ENCODE measurements at places on chromosomes 3 and 15.

DNA sequence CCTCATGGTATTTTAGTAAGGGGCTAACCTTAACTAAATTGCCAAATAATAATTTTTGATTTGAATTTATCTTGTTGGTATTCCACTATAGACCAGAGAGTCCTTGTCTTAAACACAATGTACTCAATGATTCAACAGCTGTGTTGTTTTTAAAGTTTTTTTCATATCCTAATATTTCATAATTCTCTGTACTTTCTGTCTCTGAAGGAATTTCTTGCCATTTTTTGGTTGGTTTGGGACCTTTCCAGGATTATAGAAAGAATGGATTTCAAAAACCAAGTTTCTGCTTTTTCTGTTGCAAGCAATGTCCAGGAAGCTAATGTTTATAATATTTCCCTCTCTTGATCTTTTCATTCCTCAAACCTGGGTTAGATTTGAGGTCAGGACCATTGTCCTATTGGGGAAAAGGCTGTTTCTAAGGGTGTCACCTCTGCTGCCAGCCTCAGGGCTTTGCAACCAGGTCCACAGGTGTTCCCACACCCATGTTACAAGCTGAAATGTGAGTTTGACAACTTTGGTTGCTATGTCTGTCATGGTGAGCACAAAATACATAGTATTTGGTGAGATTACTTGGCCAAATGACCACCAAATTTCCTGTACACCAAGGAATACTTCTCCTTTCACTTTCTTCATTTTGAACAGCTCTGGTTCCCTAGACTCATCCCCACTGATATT lies 363.7 kb upstream of the RGMA start:
- no peak for DNase-seq

GRCh38 chr15:65663521-65663920 lies 41.8 kb downstream of the SLC24A1 start:
- no peak for DNase-seq

DNA sequence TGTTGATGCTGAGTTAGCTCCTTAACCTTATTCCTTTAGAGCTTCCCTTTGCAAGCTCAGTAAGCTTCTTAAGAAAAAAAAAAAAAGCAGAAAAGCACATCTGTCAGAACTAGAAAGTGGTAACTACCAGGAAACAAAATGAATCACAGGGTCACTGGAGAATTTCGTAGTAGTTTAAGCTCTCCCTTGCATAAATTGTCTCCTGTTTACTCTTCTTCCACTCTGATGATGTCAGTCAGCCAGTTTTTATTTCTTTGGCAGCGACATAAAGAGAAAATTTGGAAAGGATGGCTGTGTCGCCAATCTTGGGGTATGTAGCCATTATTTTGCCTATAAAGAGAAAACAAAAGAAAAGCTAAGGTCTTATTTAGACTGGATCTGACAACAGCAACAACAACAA lies 3.2 kb upstream of the GABRR3 start:
- no peak for DNase-seq

DNA sequence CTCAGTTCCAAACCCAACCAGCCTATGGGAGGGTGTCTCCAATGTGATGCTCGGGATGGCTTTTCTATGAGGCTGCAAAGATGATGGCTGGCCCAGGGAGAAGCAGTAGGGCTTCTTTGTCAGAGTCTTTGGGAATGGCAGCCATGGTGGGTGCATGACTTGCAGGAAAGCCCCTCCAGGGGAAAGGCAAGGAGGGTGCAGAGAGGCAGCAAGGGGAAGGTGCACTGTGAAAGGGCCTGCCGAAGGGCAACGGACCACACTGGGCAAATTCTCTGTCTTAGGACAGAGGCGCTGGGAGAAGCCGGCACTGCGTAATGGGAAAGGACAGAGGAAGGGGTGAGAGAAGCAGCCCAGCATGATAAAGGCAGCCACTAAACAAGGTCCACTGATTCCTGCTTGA lies 302.8 kb upstream of the LYSMD4 start:
- no peak for DNase-seq

GRCh38 chr15:33926260-33926659 lies 42.0 kb upstream of the CHRM5 start:
- DNase-seq: no peak

DNA sequence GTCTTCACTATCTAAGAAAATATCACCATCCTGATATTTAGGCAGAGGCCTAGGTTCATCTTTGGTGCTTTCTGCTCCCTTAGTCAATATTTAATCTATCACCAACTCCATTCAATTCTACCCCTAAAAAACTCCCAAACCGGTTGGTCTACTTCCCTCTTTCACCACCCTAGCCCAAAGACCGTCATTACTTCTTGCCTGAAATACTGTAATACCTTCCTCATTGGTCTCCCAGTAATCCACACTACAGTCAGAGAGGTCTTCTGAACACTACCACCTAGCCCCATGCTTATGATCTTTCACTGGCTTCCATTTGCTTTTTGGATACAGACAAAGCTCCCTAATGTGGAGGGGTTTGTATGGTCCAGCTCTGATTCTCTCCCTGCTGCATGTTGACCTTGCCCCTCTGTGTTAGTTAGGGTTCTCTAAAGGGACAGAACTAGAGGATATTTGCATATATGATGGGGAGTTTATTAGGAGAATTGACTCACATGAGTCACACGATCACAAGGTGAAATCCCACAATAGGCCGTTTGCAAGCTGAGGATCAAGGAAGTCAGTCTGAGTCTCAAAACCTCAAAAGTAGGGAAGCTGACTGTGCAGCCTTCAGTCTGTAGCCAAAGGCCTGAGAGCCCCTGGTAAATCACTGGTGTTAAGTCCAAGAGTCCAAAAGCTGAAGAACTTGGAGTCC lies 36.4 kb upstream of the ATP2C1 start:
- no peak for DNase-seq

GRCh38 chr3:31343075-31343474 lies 189.7 kb upstream of the STT3B start:
- no peak for DNase-seq

- DNase-seq: no peak
Observed at GRCh38 chr3:183775781-183776180, 49.6 kb downstream of the MAP6D1 start.

DNA sequence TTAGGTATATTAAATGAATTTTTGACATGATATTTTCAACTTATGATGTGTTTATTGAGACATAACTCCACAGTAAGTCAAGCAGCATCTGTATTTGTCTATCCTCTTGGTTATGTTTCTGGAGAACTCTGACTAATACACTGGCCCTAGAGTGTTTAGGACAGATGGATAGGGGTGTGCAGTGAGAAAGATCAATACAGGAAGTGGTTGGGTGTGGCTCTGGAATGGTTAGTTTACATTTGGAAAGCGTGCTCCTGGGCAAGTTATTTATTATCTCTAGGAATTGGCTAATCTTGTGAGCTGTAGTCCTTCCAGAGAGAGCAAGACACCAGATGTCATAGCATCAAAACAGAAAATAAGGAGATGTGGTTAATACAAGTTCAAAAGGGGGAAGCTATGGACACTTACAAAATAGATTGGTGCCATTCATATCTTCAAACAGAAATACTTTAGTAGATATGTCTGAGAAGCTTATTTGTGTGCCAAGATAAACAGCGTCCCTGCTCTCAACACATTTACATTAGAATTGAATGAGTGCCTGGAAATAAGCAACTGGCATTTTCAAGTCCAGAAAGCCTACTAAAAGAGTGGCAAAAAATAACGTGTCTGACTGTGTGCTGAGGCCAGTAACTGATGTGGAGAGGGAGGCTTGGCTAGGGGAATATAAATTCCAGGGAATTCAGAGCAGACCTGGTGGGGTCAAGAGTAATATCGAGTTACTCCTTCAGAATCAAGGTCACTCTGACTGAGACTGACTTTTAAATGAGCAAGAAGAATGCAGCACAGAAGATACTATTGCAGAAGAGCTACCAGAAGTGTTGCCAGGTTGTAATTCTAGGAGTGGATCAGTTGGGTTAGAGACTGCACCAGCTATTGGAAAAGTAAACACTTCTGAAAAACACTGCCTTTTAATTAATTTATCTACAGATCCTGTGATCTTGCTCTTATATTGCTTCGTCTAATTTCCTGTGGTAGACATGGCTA lies 33.4 kb upstream of the PLAAT1 start:
- no peak for DNase-seq

- no peak for DNase-seq
Observed at GRCh38 chr15:69132977-69133861, 27.2 kb upstream of the GLCE start.

GRCh38 chr3:152113413-152113812 lies 155.3 kb upstream of the MBNL1 start:
- DNase-seq: no peak

- DNase-seq: no peak
Observed at GRCh38 chr3:122962149-122962548, 65.4 kb downstream of the SEMA5B start.

DNA sequence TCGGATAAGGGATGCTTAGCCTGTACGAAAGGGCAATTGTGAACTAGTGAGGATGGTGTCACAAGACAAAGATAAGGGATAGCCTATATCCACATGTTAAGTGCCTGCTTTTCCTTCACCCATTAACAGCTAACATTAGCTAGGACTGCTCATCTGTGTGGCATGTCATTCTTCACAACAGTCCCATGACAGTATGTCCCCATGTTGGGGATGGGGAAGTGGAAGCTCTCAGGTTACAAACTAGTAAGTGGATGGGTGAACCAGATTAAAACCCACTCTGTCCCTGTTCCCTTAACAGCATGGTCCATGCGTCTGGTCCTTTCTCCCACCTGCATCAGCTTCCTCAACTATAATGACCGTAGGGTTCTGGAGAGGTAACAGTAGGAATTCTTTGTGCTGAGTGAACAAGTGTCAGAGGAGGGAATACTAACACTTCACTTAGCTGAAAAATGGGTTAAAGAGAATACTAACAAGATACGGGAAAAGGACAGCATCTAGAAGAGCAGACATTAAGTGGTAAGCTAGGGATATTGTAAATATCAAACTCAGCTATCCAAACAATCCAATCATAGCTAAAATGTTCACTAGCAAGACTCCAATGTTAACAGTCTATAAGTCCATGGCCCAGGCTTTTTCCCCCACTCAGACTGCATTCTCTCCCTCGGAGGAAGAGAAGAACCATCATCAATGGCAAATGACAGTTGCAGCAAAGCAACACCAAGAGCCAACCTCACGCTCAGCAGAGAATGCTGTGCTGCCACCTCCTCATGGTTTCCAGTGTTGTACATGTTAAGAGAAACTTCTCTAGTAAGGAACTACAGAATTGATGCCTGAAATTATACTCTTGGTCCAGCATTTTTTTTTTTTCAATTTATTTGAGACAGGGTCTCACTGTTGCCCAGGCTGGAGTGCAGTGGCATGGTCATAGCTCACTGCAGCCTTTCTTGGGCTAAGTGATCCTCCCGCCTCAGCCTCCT lies 5.0 kb downstream of the RPLP1 start:
- no peak for DNase-seq

- DNase-seq: no peak
Observed at GRCh38 chr15:74290645-74291044, 54.5 kb downstream of the CCDC33 start.

GRCh38 chr3:49644684-49645083 lies 29.5 kb upstream of the APEH start:
- no peak for DNase-seq

- no peak for DNase-seq
Observed at GRCh38 chr15:39517122-39517855, 63.6 kb upstream of the THBS1 start.

DNA sequence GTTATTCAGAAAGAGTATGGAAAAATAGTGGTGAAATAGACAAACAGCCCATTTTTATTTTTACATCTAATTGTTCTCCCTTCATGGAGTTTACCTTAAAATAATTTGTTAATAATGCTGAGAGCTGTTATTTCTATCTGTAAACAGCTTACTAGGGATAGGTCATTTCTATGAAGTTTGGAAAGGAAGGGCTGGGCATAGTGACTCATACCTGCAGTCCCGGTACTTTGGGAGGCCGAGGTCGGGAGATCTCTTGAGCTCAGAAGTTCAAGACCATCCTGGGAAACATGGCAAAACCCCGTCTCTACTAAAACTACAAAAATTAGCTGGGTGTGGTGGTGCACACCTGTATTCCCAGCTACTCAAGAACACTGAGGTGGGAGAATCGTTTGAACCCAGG lies 624.3 kb upstream of the LMCD1 start:
- no peak for DNase-seq

DNA sequence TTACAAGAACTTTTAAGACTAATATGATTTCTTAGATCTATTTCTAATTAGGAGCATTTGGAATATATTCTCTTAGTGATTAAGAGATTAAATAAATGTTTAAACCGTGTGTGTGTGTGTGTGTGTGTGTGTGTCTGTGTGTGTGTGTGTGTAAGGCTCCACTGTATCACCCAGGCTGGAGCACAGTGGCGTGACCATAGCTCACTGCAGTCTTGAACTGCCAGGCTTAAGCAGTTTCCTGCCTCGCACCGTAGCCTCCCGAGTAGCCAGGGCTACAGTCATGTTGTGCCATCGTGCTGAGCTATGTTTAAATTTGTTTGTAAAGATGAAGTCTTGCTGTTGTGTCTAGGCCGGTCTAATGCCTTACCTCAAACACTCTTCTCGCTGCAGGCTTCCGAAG lies 109.4 kb downstream of the KLHL25 start:
- DNase-seq: no peak

DNA sequence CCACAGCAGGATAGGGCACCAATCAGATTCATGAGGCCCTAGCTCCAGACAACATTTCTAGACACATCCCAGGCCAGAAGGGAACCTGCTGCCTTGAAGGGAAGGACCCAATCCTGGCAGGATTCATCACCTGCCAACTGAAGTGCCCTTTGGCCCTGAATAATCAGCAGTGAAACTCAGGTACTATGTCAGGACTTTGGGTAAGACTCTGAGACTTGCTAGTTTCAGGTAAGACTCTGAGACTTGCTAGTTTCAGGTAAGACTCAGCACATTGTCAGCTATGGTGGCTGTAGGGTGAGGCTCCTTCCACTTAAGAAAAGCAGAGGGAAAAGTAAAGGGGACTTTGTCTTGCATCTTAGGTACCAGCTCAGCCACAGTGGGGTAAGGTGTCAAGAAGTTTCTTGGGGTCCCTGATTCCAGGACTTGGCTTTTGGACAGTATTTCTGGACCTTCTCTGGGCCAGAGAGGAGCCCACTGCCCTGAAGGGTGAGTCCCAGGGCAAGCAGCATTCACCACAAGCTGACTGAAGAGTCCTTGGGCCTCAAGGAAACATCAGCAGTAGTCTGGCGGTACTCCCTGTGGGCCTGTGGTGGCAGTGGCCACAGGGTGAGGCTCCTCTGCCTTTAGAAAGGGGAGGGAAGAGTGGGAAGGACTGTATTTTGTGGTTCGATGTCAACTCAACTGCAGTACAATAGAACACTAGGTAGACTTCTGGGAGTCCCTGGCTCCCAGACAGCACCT lies 13.7 kb upstream of the COL8A1 start:
- no peak for DNase-seq

GRCh38 chr3:37795431-37796061 lies 66.1 kb upstream of the CTDSPL start:
- no peak for DNase-seq

GRCh38 chr15:97129674-97130073 lies 799.2 kb downstream of the NR2F2 start:
- DNase-seq: no peak

GRCh38 chr3:17302170-17302569 lies 417.4 kb downstream of the PLCL2 start:
- DNase-seq: no peak

- no peak for DNase-seq
Observed at GRCh38 chr15:81118361-81118760, 15.7 kb upstream of the CFAP161 start.
